Suprapubic skin (tissue), 4 donors: ENCODE measurements at places on chromosomes 1 and 21. TPM values are rescaled to one million over a fixed set of nuclear protein-coding genes. Genes with fewer than 3 reads are reported as not detected.

- DNase-seq = no peak
Observed at GRCh38 chr1:225543350-225543749, 109.6 kb downstream of the ENAH start.

- no peak for DNase-seq
Observed at GRCh38 chr1:83508485-83509151, 490.3 kb downstream of the TTLL7 start.

DNA sequence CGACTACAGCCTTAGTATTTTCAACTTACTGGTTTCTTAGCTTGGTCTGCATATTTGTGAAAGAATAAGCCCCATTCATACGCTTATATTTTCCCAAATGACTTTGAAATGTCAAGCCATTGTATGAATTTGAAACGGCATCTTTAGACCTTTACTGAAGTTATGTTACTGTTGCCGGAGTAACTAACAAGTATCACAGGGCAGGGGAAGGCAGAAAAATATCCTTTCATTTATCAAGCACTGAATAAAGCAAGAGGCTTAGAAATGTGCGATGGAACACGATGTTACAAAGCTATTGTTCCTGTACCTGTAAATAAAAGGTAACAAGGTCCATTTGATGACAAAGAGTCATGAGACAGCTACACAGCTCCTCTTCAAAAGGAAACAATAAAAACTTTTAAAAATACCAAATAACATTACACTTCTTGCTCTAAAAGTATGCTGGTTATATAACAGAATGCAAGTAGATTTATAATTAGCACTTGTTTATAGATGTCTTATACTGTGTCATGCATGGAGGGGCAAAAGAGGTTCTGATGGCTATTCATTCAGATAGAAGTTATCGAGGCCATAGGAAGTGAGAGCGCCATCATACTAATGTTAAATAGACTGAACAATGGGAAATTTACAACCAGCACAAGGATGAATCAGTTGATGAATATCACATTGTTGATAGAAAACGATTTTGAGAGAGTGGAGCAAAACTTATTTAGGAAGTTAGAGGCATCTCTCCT, 322.6 kb downstream of the RGS7 start:
- DNase-seq = no peak

- DNase-seq = no peak
Observed at GRCh38 chr1:43387976-43388599, 1.5 kb downstream of the MED8 start.

The SPRTN gene
- total RNA-seq = 18.6 TPM

The CELA2B gene
- total RNA-seq = not detected

The CD46 gene
- 259 TPM for total RNA-seq

GRCh38 chr21:42650441-42651421, 2.7 kb upstream of the PDE9A start:
- no peak for DNase-seq
